ENCODE measurements at places on chromosomes 2 and 18.
A peak's percentile ranks its signal among the peaks of the same experiment; 100 is the strongest.

DNA sequence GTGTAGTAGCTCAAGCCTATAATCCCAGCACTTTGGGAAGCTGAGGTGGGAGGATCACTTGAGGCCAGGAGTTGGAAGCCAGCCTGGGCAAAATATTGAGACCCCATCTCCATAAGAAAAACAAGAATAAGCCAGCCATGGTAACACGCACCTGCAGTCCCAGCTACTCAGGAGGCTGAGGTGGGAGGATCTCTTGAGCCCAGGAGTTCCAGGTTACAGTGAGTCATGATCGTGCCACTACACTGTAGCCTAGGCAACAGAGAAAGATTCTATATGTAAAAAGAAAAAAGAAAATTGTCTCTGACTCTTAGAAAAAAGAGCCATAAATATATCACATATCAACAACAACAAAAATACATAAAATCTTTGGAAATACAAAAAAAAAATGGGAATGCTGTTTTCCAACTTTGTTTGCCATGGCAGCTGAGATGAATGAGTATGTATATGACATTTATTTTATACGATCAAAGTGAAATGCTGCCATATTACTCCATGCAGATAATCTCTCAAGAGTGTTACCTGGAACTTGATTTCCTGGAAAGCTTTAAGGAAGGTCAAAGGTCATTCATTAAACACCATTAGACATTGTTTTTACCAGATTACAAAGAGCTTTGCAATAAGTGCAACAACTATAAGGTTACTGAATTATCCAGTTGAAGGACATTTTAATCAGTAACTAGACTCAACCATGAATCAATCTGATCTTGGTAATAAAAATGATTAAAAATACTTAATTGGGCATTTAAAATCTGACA is 19.7 kb upstream of the DAPL1 start:
- no peak for DNase-seq

DNA sequence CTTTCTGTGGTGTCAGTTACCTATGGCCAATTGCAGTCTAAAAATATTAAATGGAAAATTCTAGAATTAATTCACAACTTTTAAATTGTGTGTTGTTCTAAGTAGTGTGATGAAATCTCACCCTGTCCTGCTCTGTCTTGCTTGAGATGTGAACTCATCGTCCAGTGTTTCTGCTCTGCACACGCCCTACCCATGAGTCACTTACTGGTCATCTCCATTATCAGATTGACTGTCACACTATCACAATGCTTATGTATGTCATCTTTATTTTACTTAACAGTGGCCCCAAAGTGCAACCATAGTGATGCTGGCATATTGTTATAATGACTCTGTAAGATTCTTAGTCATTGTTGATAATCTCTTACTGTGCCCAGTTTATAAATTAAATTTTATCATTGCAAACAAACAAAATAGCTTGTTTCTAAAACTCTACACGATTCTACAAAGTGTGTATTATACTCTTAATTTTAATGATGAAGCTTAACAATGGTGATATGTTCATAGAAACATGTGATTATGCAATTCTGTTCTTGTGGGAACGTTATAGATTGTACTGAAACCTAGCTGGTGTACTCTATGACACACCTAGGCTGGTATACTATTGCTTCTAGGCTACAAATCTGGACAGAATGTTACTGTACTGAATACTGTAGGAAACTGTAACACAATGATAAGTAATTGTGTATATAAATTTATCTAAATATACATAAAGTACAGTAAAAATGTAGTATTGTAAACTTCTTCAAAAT is 1086.8 kb upstream of the PIK3C3 start:
- DNase-seq: no peak

GRCh38 chr18:22230471-22230945 is 61.1 kb downstream of the GATA6 start:
- DNase-seq: no peak

DNA sequence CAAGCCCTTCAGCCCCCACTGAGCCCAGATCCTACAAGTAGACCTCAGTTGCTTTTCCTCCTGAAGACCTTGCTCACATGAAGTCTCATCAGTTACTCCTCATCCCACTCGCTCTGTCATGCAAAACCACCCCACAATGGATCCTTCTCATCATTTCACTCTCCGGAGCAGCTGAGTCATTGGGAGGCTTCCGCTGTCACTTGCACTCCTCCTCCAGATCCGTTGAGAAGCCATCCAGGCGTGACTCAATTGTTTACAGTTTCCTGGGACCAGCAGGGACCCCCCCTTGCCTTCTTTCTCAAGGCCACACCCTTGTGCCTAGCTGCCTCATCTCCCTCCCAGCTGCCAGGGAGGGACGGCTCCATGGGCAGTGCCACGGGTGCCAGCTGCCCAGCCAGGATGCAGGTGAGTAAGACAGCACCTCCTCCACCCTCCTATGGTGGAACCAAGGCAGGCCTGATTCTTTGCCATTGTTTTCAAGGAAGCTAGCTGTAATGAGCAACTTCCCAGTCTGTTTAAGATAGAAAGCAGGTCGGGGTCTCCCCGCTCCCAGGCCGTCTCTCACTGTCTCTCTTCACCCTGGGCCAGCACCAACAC is 16.3 kb downstream of the GPR55 start:
- DNase-seq: peak; percentile 46

GRCh38 chr2:86211033-86211795 is 12.0 kb downstream of the MRPL35 start:
- DNase-seq: no peak

GRCh38 chr2:140128909-140129308 is 1348.7 kb upstream of the NXPH2 start:
- no peak for DNase-seq

DNA sequence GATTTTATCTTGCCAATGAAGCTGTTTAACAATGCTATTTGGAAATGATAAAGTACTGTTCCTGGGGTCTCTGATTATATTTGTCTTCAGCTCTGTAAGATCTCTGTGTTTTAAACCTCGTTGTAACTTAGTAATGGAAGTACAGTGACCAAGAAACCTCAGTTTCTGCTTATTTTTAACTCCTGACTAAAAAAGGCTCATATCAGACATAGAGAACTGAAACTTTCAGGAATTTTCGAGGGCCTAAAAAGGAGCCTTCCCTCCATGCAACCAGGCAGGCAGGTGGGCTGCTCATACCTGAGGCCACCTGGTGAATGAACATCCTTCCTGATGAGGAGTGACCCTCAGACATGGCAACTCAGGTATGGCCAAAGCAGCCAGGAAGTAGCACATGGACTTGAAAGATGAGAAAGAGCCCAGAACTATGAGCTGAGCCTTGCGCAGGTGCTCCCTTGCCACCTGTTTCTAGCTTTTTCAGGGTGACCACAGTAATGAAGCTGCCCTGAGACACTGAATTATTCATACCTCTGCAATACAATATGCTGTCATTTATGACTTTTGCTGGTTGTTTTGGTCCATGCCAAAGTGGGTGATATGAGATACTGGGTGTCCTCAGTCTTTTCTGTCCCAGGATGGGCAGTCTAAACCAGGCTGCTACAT is 23.9 kb downstream of the MYO3B start:
- no peak for DNase-seq

DNA sequence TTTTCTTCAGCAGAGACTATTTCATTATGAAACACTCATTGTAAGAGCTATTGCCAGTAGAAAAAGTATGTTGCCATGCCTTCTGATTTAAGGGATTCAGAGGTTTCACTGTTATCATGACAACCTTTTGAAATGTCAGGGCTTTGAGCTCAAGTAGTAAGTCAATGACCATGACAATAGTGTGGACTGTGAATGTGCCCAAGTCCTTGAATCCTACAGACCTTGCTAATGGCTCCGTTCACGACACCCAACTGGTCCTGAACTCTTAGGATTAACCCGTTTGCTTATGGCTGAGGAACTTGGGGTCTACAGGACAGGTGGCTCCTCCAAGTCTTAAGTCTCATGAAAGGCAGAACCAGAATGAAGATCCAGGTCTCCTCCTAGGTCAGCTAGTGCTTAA is 17.6 kb upstream of the KIDINS220 start:
- DNase-seq: no peak

DNA sequence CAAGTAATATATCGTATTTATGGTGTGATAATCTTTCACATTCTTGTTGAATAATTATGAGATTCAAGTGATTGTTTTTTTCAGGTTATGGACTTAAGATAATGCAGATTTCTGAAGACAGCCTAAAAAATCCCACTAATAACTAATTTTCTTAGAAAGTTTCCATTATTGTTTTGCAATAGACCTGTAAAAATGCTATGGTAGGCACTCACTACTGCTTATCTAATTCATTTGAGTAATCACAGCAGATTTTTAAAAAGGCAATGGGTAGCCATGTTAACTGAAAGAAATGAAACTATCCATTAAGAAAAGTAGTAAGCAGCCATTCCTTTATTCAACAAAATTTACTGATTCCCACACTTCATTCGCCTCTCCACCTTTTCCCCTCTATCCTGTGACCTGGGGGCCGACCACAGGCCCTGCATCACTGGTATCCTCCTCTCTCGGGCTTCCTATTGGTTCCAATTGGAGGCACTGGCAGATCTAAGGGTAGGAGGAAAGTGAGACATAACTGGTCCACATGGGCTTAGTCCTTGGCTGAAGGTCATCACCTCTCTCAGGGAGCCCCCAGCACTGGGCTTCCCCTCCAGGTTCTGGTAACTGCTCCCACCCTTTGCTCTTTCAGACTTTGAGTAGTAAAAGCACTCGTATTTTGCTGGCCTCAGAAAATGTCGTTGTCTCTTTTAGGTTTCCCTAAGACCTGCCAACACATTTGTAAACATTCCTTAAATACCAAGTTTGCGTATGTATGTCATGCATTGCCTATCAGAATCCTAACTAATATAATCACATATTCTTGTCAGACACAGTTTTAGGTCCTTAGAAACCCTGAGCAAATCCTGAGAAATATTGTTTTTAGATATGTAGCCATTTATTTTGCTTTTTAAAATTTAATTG is 18.5 kb downstream of the RBMS1 start:
- no peak for DNase-seq

GRCh38 chr2:219060821-219061791 is at the start of gene IHH:
Gene IHH, minus strand, starts transcription at chr2:219060921. Its CDS starts 454 bp downstream, at chr2:219060467.
- no peak for DNase-seq

DNA sequence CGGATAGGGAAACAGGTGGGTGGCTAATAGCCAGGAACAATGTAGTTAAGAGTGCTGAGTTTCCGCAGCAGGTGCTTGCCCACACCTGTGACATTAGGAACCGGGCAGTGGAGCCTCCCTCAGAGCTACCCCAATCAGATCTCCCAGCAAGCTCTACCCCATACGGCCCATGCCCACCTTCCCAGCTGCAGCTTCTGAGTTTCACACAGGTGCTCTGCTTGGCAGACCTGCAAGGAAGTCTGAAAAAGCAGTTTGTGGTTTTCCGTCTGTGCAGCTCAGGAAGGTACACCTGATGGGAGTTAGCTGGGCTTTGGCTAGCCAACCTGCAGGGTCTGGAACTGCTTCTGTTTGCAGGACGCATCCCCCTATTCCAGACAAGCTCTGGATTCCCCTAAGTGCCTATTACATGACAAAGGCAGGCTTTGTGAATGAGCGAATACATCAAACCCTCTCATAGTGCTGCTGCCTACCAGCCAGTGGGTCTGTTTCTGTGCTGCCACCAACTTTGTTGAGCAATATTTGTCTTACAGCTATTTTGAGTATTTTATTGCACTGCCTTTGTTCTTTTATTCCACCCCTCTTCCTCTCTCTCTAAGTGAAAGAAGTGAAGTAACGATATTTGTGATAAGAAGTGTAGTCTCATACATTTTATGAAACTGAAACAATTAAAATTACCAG is 24.7 kb upstream of the CEP68 start:
- no peak for DNase-seq

DNA sequence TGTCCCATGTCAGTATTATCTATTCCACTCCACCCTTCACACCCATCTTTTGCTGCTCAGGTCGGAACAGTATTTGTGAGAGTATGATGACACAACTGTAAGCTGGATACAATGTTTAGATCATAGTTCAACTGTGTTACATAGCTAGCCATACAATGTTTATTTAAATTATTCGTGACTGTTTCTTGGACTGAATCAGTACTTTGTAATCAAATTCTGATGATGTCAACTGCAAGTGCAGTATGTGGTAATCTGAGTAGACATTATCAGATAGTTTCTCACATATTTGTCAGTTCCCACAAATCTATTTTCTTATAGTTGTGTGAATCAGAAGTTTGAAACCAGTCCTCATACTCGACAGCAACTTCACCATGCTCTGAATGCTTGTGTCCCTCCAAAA is 177.6 kb downstream of the ZNF407 start:
- DNase-seq: no peak

DNA sequence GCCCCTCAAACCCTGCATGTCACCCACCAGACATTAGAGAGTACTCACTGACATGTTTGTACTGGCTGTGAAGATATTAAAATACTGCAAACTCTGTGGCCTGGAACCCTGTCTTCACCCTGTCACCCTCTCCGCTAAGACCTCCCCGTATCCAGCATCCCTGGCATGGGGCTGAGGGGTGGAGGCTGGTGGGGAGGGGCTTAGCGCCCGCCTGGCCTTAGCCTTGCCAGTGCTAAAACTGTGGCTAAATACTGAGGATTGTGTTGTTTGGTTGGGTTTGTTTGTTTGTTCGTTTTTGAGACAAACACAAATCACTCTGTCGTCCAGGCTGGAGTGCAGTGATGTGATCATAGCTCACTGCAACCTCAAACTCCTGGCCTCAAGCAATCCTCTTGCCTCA is 1.8 kb downstream of the PSTPIP2 start:
- DNase-seq: no peak

DNA sequence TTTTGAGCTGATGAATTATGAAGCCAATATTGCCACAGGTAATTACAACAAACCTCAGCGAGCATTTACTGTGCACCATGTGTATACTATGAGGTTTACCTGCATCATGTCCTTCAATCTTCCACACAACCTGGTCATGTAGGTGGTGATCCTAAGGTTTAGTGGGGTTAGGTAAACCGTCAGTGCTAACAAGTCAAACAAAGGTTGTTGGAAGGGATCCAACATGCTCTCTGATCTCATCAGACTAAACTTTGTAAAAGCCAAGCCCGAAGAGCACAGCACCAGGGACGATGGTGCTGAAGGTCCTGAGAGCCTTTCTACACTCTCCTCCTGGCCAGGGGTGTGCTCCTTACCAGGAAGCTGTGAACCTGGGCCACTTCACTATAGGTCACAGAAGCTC is 29.4 kb downstream of the SH3YL1 start:
- DNase-seq: no peak

GRCh38 chr18:6054256-6054842 is 159.0 kb upstream of the TMEM200C start:
- peak; percentile 89 for DNase-seq

DNA sequence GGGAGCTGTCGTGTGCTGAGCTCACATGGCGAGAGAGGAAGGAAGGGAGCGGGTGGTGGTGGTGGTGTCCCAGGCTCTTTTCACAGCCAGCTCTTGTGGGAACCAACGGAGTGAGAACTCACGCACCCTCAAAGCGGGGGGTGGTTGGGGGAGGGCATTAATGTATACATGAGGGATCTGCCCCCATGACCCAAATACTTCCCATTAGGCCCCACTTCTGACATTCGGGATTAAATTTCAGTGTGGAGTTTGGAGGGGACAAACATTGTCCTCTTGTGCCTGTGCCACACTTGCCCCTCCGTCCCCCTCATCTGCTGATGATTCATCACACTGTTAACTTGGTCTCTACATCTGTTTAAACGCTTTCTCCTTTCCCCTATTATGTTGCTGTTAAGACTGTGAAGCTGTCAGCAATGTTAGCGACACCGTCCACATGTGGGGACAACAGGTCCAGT is 22.5 kb downstream of the INPP4A start:
- DNase-seq: no peak

- DNase-seq: no peak
Observed at GRCh38 chr2:105177536-105178254, 63.8 kb upstream of the GPR45 start.

GRCh38 chr2:71670430-71670795 is 217.1 kb downstream of the DYSF start:
- no peak for DNase-seq
